ENCODE measurements at places on chromosomes 13 and 19. TPM values are rescaled to one million over a fixed set of nuclear protein-coding genes. Genes with fewer than 3 reads are reported as not detected.

The MEIOSIN gene
- not detected for total RNA-seq

The EDNRB gene
- total RNA-seq, result 86.3 TPM

The FAM32A gene
- 102 TPM for total RNA-seq

The CABP5 gene
- not detected for total RNA-seq

The NDUFA13 gene
- total RNA-seq, result 221 TPM

The LILRA5 gene
- not detected for total RNA-seq

The FGF22 gene
- not detected for total RNA-seq

The SUGT1 gene
- 26.3 TPM for total RNA-seq

The LYPD5 gene
- total RNA-seq, result 0.39 TPM

All from dermis microvascular lymphatic vessel endothelial cell (primary cell).